Pulmonary artery endothelial cell (primary cell): ENCODE measurements at places on chromosomes 12 and 14. TPM values are rescaled to one million over a fixed set of nuclear protein-coding genes. Genes with fewer than 3 reads are reported as not detected.

A2M gene
- 0.63 and 1.4 TPM in 2 replicates for total RNA-seq

EID3 gene
- 5.1 and 11.7 TPM in 2 replicates for total RNA-seq

DNAJC22 gene
- total RNA-seq, result 0.79 and 0.85 TPM in 2 replicates

CAPS2 gene
- total RNA-seq, result 1.7 and 2.0 TPM in 2 replicates

POLE gene
- total RNA-seq, result 27.6 and 40.9 TPM in 2 replicates

CIROP gene
- total RNA-seq, result not detected in 2 replicates

PGF gene
- 209 and 564 TPM in 2 replicates for total RNA-seq

GPR84 gene
- total RNA-seq, result not detected in 2 replicates

KIF5A gene
- total RNA-seq, result under 0.01 and 0.14 TPM in 2 replicates

NEUROD4 gene
- total RNA-seq, result not detected in 2 replicates

TTC6 gene
- under 0.01 TPM in 1 of 2 replicates, not detected in the other for total RNA-seq

ANO4 gene
- total RNA-seq, result 0.11 and 0.13 TPM in 2 replicates

NACA gene
- 1,329 and 1,623 TPM in 2 replicates for total RNA-seq

CBLN3 gene
- 0.86 and 1.8 TPM in 2 replicates for total RNA-seq

NOC4L gene
- 15.2 and 22.4 TPM in 2 replicates for total RNA-seq

AKAP3 gene
- 0.79 and 2.2 TPM in 2 replicates for total RNA-seq

RASSF8 gene
- total RNA-seq, result 100 and 131 TPM in 2 replicates

JPH4 gene
- not detected in 2 replicates for total RNA-seq

POTEG gene
- total RNA-seq, result not detected in 2 replicates

SPATA7 gene
- total RNA-seq, result 8.3 and 10.2 TPM in 2 replicates

TAS2R8 gene
- 0.13 TPM in 1 of 2 replicates, not detected in the other for total RNA-seq

GCH1 gene
- total RNA-seq, result 4.4 and 7.1 TPM in 2 replicates

GYS2 gene
- not detected in 2 replicates for total RNA-seq

MUCL1 gene
- not detected in 2 replicates for total RNA-seq
